NCI-H1105 (cell line): ENCODE measurements at places on chromosomes 12 and 14.

GRCh38 chr14:100674428-100674827 is 52.3 kb upstream of the DLK1 start:
- no peak for DNase-seq

DNA sequence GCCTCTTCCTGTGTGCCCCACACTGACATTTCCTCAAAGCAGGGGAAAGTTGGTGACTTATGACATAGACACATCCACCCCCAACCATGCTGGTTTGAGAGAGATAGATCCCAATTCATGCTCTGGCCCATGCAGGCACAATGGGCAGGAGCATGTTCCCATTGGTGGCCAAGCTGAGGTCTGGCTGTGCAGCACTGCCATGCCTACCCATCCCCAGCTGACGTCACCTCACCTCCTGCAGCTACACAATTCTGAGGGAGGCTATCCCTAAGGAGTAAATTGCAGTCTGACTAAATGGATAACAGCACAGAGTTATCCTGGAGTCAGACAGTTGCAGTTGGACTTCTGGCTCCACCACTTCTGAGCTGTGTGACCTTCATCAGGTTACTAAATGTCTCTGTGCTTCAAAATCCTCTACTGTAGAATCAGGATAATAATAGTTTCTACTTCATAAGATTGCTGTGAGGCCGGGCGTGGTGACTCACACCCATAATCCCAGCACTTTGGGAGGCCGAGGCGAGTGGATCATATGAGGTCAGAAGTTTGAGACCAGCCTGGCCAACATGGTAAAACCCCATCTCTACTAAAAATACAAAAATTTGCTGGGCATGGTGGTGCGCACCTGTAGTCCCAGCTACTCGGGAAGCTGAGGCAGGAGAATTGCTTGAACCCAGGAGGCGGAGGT is 323.9 kb downstream of the BCL11B start:
- DNase-seq = no peak

DNA sequence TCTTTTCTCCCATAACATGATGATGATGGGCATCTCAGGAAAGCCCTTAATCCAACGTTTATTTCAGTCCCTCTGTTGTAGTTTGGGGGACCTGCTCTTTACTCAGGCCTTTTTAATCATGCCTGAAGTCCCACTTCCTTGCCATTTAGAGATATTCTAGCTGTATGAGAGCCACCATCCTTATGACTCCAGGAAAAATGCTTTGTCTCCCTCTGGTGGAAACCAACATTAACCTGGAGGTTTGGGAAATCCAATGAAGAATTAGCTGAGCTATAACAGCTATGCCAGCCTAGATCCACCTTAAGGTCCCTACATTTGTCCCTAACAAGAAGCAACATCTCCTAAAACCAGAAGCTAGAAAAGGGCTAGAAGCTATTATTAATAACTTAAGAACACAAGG is 1399.1 kb downstream of the LRFN5 start:
- no peak for DNase-seq

DNA sequence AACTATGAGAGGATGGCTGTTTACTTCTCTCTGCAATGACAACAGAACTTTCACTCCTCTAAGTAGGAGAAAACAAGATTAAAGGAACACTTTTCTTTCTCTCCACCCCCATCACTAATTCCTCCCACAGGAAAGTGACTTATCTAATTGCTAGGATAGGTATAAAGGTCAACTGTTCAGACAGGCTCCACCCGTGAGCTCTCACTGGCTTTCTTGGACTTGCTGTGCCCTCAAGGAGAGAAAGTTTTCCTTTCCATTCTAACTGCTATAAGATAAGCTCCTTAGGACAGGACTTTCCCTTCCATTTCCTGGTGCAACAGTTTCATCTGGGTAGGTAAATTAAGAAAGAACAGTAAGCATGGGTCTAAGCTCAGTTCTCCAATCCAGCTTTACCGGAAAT is 4.8 kb downstream of the SLC41A2 start:
- DNase-seq = no peak

GRCh38 chr14:38074754-38075153 is 132.9 kb upstream of the SSTR1 start:
- no peak for DNase-seq

DNA sequence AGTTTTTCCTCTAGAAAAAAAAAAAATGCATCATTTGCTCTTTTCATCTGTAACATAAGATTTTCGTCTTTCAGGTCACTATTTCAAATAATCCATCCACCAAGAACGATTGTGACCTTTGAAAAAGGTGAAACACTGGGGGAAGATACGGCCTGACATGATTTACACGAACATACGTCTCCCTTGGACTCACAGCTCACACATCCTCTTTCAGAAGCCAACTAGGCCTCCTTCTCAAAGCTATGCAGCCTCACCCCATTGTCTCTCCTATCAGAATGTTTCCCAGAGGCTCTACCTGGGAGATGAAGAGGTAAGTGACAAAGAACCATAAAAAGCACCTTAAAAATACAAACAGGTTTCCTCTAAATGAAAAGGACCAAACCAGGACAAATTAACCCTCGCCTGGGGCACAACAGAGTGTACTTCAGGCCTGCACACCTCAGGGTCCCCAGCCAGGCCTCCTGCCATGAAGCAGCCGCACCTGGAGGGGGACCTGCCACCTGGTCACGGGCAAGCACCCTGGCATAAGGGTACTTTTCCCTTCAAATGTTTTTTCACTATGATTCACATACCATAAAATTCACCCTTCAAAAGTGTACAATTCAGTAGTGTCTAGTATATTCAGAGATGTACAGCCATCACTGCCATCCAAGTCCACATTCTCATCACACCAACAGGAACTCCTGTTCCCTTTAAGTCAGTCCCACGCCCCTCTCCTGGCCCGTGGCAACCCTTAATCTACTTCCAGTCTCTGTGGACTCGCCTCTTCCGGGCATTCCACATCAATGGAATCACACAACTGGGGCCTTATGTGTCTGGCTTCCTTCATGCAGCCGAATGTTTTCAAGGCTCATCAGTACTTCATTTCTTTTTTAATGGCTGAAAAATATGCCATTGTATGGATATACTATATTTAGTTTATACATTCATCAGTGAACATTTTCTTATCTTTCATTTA is 5.4 kb downstream of the SLC15A4 start:
- no peak for DNase-seq

- no peak for DNase-seq
Measured at GRCh38 chr12:6489449-6489848, 3.6 kb downstream of the MRPL51 start.

DNA sequence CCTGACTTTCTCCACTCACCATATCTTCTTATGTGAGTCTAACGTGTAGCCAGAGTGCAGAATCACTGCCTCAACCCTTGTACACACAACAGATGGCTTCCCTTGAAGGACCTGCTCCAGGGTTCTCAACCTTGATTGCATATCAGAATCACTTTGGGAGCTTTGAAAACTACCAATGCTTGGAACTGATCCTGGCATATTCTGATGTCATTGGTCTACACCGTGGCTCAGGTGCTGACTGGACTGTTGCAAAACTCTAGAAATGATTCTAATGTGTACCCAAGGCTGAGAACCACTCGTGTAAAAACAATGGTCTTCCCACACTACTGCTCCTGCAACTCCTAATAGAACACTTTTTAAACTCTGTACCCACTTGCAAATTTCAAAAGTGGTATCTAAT is 18.5 kb downstream of the TMEM132D start:
- no peak for DNase-seq

- DNase-seq = no peak
Measured at GRCh38 chr14:50943943-50944646, at the start of gene PYGL. PYGL (minus strand) TSS chr14:50944483; CDS start chr14:50944403, 80 bp downstream.

- DNase-seq = no peak
Measured at GRCh38 chr12:20257311-20257710, 111.0 kb upstream of the PDE3A start.

- no peak for DNase-seq
Measured at GRCh38 chr14:96811985-96812667, 14.9 kb downstream of the VRK1 start.

DNA sequence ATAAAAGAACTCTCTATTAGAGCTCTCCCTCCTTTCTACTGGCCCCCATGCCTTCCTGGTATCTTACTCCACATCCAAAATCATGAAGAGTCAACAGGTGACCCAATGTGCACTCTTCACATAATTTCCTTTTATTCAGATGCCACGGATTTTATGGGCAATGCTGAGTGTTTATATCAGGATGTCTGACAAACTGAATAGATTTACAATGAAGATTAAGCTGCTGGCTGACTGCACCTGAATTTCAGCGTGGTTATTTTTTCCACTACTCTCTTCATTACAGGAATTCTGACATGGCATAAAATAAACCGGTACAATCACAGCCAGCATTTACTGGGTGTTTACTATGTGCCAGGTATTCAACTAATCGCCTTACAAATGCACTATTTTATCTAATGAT is 29.4 kb upstream of the CERS5 start:
- no peak for DNase-seq

GRCh38 chr14:26265170-26265685 is 332.6 kb downstream of the NOVA1 start:
- no peak for DNase-seq

- DNase-seq = no peak
Measured at GRCh38 chr12:62676521-62677307, 210.1 kb downstream of the MON2 start.

GRCh38 chr12:95788637-95789036 is 1.9 kb downstream of the NTN4 start:
- no peak for DNase-seq

DNA sequence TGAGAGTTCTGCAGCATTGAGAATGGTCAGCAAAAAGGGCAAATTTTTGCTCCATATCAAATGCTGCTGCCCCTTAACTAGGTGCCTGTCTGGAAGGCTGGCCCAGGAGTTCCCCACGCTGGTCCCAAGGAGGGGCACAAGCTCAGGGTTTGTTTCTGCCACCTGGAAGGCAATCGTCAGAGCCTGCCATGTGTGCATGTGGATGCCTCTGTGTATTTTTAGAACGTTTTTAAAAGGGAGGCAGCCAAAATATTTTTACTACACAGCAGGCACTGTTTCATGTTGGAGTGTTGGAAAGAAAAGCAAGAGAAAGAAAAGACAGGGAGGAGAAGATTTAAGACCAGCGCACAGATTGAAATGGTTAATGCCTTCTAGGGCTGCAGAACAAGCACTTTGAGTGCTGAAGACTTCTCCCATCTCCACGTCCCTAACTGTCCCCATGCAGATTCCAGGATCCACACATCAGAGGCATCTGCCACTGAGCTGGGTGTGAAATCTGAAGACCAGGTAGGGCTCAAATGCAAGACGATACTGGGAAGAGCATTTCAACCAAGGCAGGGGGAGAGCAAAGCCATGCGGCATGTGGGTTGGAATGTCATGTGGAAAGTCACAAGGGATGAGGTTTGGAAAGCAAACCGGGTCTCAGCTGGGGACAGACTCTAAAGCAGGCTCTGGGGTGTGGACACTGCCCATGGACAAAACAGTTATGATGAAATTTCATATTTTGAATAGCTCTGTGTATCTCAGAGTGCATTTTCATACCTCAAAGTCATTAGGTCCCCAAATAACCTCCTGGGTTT is 557.2 kb downstream of the BCL11B start:
- DNase-seq = no peak

DNA sequence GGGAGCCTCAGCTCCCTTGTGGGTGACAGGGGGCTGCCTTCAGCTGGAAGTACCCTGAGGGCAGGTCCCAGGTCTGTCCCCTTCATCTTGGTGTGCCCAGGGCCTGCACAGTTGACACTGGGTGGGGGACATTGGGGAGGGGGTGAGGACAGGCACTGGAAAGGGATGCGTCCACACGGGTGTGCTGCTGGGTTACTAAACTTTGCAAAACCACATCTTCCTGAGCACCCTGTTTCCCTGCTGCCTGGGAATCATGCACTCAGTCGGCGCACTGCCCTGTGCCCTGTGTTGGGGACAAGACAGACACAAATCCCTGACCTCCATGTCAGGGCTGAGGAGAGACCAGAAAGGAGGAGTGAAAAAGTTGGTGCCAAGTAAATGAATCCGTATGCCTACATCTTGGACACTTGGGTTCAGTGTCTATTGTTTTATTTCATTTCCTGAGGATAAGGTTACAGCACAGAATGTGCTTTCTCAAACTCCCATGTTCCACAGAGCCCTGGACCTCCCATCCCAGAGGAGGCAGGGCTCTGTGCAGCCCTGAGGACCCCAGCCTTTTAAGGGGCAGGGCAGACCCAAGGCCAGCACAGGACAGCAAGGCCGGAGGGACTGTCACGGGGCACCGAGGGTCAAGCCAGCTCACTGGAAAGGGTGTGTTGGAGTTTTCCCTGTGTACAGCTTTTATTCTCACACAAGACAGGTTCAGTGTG is 2.9 kb upstream of the SLC25A29 start:
- DNase-seq = no peak
